ENCODE measurements at places on chromosomes 4 and X.

DNA sequence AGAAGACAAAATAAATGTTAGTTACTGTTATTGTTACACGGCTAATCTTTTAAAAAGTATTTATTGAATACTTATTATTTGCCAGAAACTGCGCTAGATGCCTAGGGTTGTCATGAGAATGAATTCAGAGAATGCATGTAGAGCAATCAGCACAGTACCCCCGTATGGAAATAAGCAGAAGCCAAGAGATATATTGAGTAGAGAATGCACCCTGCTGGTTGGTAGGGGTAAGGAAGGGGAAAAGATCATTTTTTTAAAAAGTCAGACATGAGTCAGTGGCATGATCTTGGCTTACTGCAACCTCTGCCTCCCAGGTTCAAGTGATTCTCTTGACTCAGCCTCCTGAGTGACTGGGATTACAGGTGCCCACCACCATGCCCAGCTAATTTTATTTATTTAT lies 13.1 kb upstream of the DRP2 start:
- peak; percentile 11 for DNase-seq

DNA sequence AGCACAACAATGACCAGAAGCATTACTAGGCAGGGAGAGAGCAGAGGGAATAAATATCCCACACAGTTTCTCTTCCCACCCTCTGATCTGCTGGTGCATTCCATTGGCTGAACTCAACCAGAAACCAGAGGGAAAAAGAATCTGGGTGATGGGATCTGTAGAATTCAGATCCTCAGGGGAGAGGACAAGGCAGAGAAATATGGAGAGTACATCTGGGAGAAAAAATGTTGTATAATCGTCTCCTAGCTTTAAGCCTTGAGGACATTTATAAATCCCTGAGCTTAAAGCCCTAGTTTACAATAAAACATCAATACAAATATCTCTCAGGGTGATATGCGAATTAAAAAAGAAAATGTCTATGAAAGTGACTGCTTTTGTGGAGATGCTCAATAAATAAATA lies 368.1 kb upstream of the MAD2L1 start:
- no peak for DNase-seq

- DNase-seq: no peak
These were observed 160.0 kb upstream of the NHS start for GRCh38 chrX:17214962-17215361.

- DNase-seq: no peak
These were observed 334.3 kb upstream of the GATB start for GRCh38 chr4:152094970-152095700.

- DNase-seq: no peak
These were observed 97.0 kb downstream of the ARX start for GRCh38 chrX:24918715-24919114.

- DNase-seq: no peak
These were observed 351.6 kb downstream of the NLGN4X start for GRCh38 chrX:5876984-5877596.

DNA sequence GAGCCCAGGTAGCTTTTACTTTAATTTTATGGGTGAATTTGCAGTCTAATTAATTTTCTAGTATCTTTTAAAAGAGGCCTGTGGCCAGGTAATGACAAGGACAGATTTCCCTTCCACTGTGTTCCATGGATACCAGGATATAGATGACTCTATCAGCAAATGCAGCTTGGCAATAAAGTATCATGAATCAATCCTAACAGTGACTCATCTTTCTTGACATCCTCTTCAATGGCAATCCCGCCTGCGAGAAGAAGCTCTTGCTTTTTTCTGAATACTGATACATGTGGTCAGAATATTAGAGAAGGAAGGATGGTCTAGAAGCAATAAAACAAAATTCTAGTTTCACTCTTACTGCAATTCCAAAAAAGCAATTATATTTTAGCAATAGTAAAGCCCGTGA lies 267.8 kb downstream of the DTHD1 start:
- DNase-seq: no peak

Data from stimulated activated naive CD4-positive, alpha-beta T cell (primary cell).